Neural crest cell (in vitro differentiated cells): ENCODE measurements at places on chromosomes 2 and 18.

DNA sequence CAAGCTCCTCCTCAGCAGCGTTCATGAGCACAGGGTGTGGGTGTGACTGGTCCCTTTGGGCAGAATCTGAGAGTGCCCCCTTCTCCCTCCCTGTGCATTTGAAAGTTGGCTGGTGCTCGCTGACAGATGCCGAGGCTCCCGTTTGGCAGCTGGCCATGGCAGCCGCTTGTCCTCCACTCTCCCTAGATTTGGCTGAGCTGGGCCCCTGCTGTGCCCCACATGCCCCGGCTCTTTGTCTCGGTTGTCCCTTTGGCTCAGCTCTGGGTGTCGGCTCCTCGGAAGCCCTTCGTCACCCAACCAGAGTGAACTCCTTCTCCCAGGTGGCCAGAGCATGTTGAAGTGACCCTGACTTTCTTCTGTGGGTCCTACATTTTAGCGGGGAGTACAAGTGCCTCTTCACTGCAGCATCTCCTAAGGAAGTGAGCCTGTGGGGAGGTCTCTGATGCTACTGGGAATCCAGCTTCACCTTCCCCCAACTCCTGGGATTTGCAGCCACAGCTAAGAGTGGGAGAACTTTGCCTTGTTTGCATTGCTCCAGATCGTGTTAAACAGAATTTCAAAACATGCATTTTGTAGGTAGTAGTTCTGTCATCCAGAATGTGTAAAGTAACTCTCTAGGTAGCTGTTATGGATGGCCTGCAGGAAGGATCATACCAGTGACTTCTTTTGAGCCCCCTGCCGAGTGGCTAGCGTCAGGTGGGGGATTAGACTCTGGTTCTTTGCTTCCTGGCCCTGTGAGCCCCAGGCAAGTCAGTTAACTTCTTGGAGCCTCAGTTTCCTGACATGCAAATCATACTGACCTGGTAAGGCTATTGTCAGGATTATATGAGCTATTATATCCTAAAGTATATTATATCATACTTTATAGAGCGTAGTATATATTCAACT lies 24.2 kb downstream of the HPCAL1 start:
- DNase-seq: no peak

GRCh38 chr2:16281451-16282335 lies 341.3 kb downstream of the MYCN start:
- peak; percentile 33 for DNase-seq

GRCh38 chr2:7726989-7727388 lies 809.8 kb downstream of the RNF144A start:
- no peak for DNase-seq

DNA sequence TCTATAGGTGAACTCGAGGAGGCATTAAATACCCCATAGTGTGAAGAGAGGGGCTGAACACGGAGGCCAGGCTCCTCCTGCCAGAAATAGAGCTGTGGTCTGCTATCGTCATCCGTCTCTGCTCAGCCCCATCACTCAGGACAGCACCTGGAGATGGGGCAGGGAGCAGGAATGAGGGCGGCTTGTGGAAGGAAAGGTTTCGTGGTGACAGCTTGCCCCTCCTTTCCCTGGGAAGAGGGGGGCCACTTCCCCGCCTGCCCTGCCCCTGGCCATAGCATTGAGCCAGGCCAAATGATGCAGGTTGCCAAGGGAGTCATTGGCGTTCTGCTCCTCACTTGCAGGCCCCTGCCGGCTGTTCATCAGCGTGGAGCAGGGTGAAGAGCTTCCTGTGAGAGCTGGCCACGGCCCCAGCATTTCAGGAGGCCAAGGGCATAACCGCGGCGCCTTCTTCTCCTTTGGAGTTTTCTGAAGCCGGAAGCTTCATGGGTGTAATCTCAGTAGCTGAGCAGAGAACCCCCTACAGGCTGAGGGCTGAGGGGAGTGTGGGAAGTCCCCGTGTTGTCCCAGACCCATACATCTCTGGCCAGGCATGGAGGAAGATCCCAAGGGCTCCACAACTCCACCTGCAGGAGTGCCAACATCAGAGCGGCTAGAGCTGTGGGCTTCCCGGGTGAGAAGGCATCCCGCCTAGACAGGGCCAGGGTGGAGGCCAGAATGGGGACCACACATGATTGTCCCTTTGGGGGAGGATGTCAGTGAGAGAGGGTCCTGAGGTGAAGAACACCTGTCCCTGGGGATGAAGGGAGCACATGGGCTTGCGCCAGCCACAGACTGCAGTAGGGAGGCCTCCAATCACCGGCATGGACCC lies 112.5 kb upstream of the GLI2 start:
- no peak for DNase-seq

DNA sequence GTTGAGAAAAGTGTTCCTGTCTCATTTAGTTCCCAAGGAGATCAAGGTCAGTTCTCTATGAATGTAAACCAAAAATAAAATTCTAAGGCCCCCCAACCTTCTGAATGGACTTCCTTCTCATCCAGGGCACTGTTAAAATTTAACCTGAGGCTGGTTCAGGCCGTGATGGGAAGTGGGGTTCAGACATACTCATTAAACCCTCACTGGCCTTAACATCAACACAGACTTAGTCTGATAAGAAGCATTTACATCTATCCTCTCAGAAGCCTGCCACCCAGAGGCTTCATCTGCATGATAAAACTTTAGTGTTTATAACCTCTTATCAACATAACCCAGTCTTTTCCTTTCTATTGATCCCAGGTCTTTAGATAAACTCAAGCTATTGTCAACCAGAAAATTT lies 22.4 kb downstream of the ITSN2 start:
- DNase-seq: no peak

DNA sequence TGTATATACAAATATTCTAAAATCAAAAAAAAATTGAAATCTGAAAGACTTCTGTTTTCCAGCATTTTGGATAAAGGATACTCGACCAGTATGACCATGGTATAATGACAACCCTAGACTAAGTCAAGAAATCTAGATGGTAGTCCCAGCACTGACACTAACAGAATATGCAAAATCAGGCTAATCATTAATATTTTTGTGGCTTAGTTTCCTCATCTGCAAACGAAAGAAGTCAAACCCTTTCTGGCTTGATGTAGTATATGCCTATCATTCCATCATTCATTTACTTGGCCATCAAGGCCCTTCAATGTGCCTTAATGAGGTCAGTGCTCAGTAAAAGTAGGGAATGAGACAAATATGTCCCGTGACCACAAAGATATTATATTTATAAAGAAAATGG lies 83.5 kb downstream of the NCKAP5 start:
- DNase-seq: no peak

GRCh38 chr2:58364098-58364497 lies 123.0 kb upstream of the FANCL start:
- no peak for DNase-seq

DNA sequence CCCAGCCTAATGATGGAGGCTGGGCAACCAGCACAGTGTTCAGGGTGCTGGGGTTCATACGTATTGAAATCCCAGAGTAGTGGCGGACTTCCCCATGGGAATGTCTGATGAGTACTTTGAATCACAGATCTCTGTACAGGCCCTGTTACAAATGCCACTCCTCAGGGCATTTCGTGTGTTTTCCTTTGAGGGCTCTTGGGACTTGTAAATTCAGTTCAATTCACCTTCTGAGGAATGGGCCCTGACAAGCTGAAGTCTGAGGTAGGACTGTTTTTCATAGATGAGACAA lies 288 bp upstream of the RDH14 start:
- no peak for DNase-seq
